ENCODE measurements at places on chromosomes 12 and 14.

DNA sequence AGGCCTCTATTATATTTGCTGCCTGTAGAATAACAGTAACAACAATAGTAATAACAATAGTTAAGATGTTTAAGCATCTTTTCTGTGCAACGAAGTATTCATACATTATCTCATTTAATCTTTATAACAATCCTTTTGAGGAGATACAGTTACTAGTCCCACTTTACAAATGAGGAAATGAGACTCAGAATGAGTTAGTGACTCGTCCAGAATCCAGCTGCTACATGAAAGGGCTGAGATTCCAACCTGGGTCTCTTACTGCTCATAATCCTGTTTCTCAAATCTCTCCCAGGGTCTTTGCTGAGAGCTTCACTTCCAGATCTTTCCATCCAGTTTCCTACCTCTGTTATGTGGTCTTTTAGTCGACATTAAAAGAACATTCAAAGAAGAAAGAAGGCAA is 173.7 kb upstream of the TMPO start:
- DNase-seq = no peak

GRCh38 chr12:48078901-48079300 is 27.0 kb downstream of the SENP1 start:
- no peak for DNase-seq

DNA sequence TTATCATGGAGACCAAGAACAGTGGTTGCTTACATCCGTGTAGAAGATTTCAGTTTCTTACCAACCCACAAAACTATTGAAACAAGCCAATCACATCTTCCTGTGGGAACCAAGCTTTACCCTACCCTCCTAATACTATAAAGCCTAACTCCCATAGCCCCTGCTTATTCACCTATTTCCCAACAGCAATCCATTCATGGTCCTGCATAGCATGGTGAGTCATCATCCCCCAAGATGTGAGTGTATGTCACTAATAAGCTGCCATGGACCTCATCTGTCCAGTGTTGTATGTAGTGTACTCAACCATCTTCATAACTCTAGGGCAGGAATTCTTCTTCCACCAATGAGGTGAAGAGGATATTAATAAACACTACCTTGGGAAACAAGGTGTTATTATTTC is 1620.4 kb upstream of the FLRT2 start:
- no peak for DNase-seq

GRCh38 chr12:89994911-89995310 is 286.3 kb upstream of the ATP2B1 start:
- no peak for DNase-seq

DNA sequence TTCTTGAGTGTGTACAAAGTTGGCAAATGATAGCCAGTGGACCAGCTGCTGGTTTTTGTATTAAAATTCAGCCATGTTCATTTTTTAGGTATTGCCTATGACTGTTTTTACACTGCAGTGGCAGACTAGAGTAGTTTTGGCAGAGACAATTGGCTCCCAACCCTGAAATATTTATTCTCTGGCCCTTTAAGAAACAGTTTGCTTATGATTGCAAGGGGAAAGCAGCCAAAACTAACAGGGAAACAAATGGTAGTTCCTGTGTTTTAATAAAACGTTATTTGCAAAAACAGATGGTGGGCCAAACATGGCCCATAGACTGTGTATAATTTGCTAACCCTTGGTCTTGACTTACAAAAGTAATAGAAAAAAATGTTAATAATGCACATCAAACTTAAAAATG is 110.2 kb downstream of the ALX1 start:
- no peak for DNase-seq

- DNase-seq = peak; percentile 46
Measured at GRCh38 chr14:93219103-93219726, 12.2 kb downstream of the UBR7 start.

DNA sequence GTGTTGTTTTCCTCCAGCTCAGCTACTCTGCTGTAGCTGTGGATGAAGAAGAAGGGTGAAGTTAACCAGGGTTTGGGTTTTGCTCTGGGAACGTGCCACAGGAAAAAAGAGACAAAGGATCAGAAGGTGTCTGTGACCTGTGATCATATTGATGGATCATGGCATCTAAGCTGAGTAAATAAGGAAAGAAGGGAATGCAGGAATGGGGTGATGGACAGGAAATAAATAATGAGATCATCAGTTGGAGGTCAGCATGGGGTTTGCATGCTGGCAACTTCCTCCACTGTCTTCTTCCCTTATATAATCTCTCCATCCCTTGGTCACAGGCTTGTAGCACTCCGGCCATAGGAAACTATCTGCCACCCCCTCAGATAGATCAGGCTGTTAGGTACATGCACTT is 430.3 kb upstream of the PDE3A start:
- no peak for DNase-seq

- no peak for DNase-seq
Measured at GRCh38 chr12:84692071-84692470, 220.5 kb downstream of the SLC6A15 start.

GRCh38 chr12:29152223-29152868 is 3.3 kb downstream of the FAR2 start:
- DNase-seq = no peak

GRCh38 chr12:44157359-44157758 is 321.5 kb downstream of the TMEM117 start:
- no peak for DNase-seq

DNA sequence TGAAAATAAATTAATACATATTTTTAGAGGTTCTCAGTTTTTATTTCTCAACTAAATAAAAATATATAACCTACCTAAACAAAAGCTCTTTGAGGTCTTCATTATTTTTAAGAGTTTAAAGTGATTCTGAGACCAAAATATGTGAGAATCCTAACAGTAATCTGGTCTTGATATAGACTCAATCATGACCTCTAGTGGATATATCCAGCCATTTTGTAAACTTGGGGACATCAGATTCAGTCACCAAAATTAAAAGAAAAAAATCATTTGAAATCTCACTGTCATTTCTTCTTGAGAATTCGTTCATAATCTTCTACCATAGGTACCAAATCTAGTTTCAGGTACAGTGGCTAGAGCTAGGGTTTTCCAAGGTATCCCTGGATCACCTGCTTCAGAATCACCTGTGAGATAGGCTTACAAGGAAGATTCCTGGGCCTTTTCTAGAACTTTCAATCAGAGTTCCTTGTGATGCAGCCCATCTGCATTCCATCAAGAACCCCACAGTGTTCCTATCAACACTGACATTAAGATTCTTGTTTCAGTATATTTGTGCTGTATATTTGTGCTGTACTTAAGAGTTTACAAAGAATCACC is 214.9 kb downstream of the ADAMTS20 start:
- DNase-seq = no peak

- no peak for DNase-seq
Measured at GRCh38 chr12:6925239-6925539, 2.6 kb upstream of the ATN1 start.
